H7 (cell line): ENCODE measurements at places on chromosomes 2 and 18.

- peak; percentile 4 for DNase-seq
These were observed 153.8 kb downstream of the MAP2 start for GRCh38 chr2:209577376-209578357.

DNA sequence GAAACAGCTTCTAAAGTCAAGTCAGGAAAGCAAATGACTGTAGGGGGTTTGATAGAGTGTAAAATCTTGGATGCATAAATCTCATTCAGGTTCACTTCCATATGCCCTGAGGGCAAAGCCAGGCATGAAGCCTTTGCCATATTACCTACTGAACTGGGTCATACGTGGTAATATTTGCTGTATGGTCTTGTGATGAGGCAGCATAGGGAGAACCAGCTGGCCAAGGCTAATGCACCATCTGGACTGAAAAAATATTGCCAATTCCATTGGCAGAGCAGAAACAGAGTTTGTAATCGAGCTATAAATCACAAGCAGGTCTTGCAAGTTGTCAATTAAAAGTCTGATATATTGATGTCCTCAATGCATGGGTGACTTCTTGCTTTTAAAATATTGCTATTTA is 243.8 kb downstream of the ERBB4 start:
- no peak for DNase-seq

DNA sequence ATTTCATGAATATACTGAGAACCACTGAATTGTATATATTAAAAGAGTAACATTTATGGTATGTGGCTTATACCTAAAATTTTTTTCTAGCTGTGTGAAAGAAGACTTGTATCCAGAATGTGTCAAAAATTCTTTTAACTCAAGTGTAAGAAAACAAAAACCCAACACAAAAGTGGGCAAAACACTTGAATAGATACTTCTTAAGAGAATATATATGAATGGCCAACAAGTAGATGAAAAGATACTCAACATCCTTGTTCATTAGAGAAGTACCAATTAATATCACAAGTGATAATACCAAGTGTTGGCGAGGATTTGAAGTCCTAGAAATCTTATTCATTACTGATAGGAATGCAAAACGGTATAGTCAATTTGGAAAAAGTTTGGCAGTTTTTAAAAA is 107.2 kb upstream of the MYO3B start:
- DNase-seq: no peak

DNA sequence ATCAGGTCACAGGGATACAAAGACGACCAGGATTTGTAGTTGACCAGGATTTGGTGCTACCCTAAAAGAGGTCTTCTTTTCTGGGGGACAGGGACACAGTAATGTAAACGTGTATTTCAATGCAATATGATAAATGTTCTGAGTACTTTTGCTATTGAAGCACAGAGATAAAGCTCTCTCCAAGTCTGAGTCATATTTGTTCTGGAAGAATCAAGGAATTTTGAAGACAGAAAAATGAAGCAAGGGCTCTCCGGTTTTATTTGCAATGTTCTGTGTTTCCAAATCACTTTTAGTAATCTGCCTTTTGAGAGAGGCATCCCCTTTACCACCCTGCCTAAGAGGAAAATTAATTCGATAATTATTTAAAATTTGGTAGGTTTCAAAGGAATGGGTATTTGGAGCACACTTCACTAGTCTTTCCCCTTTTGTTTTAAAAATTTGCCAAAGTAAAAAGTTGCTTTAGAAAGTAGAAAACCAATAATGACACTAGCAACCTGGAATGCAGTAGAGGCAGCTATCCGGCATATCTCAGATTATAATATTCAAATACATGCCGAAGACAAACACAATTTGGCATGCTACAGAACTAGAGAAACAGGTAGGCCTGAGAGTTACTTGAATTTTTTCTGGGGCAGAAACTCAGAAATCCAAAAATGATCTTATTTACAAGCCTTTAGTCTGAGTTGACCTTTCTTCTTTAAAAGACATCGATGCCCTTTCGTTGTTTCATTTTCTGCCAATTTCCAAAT is 82.7 kb downstream of the MREG start:
- no peak for DNase-seq

DNA sequence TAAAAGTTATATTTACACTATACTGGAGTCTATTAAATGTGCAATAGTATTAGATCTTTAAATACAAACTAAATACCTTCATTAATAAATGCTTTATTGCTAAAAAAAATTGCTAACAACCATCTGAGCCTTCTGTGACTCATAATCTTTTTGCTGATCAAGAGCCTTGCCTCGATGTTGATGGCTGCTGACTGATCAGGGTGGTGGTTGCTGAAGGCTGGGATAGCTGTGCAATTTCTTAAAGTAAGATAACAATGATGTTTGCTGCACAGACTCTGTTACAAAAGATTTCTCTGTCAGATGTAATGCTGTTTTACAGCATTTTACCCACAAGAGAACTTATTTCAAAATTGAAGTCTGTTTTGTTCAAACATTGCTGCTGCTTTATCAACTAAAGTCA is 421.4 kb upstream of the CYRIA start:
- no peak for DNase-seq

DNA sequence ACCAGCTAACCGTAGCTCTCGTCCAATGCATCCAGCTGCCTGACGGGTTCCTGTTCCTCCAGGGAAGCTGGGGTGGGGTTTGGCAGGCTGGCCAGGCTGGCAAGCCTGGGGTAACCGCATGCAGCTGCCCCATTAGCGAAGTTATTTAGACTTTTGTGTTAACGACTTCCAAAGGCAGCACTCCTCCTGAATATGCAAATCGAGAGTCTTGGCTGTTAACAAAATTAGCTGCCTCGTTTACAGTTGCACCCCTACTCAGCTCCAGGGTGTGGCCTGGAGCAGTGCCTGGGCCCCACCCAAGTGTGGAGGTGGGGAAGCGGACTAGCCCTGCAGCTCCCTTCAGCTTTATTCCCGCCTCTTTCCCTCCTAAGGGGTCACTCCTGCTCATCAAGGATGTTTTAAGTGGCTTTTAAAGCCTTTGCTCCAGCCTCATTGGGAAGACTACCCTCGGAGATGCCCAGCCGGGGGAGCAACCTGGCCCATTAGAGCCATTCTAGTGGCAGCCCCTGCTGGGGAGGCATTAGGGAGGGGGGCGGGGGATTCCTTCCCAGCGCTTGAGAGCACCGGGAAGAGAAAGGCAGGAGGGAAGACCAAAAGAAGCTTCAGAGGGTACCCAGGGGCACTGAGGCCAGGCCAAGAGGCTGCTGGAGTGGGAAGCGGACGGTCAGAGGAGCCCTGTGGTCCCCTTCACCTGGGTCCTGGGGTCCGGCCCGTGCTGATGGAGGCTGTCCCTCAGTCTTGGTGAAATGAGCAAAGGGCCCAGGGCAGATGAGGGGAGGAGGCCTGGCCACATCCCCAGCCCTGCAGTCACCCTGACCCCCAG is 204.1 kb downstream of the CELF4 start:
- peak; percentile 69 for DNase-seq

DNA sequence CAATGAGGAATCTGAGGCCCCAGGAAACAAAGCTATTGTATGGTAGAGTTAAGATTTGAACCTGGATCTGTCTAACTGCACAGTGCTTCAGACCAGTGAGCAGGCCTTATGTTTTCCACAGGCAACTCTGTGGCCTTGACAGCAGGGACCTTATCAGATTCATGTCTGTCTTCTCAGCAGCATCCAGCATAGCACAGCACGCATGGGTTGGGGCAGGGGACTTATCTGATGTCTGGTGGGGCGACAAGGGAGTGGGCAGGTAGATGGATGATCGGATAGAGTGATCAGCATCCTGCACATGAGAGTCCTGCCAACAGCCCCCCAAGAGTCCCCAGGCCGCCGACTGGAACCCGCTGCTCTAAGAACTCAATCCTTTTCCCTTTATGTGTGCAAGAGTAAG is 28.7 kb upstream of the KCNF1 start:
- DNase-seq: no peak

GRCh38 chr2:198640463-198640862 is 817.3 kb downstream of the SATB2 start:
- DNase-seq: no peak

- no peak for DNase-seq
These were observed 21.3 kb upstream of the COPS8 start for GRCh38 chr2:237064203-237065070.

DNA sequence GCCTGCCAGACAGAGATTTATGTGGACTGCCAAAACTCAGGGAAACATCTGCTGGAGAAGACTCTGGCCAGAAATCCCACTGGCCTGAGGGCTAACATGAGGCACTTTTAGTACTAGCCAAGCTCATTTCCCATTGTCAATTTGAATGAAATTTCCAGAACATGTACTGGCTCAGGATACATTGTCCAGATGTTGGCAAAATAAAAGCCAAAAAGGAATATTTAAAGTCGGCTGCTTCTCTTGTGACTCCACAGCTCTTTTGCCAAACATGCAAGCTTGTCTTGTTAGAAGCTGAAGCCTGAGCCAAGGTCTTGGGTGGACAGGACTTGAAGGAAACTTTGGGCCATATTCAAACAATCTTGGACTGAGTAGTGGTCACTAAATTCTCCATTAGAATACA is 215.5 kb downstream of the NCKAP5 start:
- DNase-seq: no peak
